ENCODE measurements at places on chromosomes 11 and 22.

GRCh38 chr11:64000026-64000739 lies 13.9 kb downstream of the OTUB1 start:
- DNase-seq, result peak; percentile 76

- DNase-seq, result no peak
These were observed 64.6 kb downstream of the CLPB start for GRCh38 chr11:72369743-72370142.

GRCh38 chr11:114168691-114169090 lies 109.2 kb downstream of the ZBTB16 start:
- no peak for DNase-seq

DNA sequence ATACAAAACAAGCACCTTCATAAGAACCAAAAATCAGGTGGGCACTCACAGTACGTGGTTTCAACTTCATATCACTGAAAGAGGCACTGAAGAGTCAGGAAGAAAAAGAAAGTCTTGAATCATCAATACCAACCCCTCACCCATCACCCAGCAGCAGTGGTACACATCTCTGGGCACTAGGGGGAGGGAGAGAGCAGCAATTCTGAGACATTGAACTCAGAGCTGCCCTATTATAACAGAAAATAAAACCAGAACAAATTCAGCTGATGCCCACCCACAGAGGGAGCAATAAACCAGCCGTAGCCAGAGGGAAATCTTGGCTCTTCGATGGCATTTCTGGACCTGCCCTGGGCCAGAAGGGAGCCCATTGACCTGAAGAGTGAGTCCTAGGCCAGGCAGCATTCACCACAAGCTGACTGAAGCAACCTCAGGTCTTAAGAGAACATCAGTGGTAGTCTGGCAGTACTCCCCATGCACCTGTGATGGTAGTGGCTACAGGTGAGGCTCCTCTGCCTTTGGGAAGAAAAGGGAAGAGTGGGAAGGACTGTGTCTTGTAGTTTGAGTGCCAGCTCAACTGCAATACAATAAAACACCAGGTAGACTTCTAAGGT lies 42.2 kb upstream of the FAM181B start:
- DNase-seq, result peak; percentile 35

DNA sequence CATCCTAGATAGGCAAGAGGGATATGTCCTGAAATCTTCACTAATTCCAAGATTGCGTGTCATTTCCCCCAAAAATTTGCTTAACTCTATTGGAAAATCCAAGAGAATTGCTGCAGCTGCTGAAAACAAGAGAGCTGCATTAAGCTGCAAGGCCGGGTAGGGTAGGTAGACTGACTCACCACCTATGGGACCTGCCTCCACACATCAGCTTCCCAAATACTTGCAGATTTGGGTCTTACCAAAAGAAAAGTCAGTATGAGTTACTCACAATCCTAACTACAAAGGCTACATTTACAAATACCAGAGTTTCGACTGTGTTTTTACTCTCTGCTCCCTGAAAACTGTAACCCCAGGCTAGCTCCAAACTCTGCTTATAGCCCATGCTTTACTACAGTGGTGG lies 142.5 kb upstream of the TEAD1 start:
- no peak for DNase-seq

All from activated CD8-positive, alpha-beta T cell treated with anti-CD3 and anti-CD28 coated beads for 36 hours (primary cell).